ENCODE measurements at places on chromosomes 16 and 17.

DNA sequence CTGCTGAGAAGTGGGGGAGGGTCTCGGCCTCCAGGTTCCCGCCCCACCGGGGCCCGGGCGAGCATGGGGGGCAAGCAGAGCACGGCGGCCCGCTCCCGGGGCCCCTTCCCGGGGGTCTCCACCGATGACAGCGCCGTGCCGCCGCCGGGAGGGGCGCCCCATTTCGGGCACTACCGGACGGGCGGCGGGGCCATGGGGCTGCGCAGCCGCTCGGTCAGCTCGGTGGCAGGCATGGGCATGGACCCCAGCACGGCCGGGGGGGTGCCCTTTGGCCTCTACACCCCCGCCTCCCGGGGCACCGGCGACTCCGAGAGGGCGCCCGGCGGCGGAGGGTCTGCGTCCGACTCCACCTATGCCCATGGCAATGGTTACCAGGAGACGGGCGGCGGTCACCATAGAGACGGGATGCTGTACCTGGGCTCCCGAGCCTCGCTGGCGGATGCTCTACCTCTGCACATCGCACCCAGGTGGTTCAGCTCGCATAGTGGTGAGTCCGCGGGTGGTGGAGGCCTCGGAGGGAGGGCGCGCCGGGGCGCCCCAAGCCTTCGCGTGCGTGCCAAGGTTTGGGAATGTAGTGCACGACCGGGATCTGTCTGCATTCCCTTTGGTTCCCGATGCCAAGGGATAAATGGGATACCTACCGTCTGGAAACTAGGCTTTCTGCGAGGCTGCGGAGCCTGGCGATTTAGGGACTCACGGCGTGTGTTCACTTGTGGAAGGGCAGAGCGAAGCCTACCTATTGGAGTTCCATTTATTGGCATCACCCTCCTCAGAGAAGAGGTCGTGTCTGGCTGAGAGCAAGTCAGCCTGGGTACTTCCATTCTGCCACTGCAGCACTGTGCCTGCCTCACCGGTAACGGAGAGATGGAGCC, 1.0 kb downstream of the ZNRF1 start:
- DNase-seq = peak; percentile 54

GRCh38 chr16:76713191-76713590, 436.0 kb downstream of the CNTNAP4 start:
- DNase-seq = no peak

DNA sequence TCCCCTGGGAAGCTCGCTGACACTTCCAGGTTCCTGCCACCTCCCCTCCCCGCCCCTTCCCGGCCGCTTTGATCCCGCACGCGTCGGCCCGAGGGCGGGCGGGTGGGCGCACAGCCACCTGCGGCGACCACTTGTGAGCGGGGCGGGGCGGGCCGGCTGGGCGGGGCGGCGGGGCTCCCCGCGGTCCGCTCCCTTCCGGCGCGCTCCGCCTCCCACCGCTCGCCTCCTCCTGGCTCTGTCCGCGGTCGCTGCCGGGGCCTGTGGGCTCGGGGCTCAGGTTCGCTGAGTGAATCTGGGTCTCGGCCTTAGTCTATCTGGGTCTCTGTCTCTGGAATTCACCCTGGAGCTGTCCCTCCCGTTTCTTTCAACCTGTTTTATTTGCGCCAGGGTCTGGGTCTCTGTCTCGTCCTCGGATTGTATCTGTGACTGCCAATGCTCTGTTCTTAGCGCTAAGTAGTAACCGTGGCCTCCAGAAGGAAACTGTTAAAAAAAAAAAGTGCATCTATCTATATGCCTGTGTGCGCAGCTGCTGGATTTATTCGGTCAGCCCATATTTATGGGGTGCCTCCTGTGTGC, 2.7 kb upstream of the HES7 start:
- DNase-seq = peak; percentile 79

DNA sequence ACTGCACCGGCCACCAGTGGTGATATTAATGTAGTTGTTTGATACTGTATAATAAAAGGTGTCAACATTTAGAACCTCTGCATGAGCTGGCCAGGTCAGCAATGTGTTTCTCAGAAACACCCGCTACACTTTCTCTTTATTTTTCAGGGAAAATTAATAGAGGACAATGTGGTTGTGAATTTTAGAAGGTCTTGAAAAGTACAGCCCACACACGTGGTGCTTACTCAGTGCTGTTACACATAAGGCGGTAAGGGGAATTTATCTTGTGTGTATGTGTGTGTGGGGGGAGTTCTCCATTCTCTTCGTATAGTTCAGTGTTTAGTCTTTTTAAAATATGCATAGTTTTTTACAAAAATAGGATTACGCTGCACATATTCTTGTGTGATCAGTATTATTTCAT, 4.4 kb upstream of the ZFP1 start:
- DNase-seq = no peak

- no peak for DNase-seq
Observed at GRCh38 chr16:89150090-89150835, 21.3 kb upstream of the CDH15 start.

- DNase-seq = no peak
Observed at GRCh38 chr16:85334718-85335583, 222.7 kb upstream of the CIBAR2 start.

GRCh38 chr16:5928476-5929065, 831.0 kb upstream of the EEF2KMT start:
- DNase-seq = no peak

DNA sequence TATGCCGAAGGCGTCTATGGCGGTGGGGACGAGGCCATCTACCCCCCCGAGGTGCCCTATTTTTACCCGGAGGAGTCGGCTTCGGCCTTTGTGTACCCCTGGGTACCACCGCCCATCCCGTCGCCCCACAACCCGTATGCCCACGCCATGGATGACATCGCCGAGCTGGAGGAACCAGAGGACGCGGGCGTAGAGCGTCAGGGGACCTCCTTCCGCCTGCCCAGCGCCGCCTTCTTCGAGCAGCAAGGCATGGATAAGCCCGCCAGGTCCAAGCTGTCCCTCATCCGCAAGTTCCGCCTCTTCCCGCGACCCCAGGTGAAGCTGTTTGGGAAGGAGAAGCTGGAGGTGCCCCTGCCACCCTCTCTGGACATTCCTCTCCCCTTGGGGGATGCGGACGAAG, 11.4 kb downstream of the MYO15A start:
- DNase-seq = no peak

GRCh38 chr17:74569020-74570003, 2.0 kb upstream of the CD300H start:
- DNase-seq = no peak

DNA sequence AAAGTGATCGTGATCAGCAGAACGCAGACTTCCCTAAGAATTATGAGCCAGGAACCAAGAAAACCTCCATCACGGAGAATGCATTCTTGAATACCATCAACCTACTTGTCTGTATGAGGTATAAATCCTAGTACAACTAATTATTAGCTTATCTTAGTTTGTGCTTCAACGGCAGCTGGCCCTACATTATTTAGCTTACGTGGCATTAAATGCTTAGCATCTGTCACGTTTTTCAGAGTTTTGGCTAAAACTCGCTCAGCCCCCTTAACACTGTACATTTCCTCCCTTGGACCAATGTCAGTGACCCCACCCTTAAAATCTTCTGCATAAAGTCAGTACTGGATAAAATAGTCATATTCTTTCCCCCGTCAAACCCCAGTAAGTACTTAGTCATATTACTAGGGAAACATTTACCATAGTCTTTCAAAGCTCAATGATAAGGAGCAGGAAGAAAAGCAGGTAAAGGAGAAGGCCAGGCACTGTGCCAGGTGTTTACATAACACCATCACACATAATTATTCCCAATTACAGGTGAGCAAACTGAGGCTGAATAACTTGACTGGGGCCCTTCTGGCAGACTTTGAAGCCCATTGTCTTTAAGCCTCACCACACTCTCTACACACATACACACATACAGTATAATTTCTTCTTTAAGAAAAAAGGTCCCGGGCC, 16.6 kb upstream of the TXNDC11 start:
- no peak for DNase-seq

DNA sequence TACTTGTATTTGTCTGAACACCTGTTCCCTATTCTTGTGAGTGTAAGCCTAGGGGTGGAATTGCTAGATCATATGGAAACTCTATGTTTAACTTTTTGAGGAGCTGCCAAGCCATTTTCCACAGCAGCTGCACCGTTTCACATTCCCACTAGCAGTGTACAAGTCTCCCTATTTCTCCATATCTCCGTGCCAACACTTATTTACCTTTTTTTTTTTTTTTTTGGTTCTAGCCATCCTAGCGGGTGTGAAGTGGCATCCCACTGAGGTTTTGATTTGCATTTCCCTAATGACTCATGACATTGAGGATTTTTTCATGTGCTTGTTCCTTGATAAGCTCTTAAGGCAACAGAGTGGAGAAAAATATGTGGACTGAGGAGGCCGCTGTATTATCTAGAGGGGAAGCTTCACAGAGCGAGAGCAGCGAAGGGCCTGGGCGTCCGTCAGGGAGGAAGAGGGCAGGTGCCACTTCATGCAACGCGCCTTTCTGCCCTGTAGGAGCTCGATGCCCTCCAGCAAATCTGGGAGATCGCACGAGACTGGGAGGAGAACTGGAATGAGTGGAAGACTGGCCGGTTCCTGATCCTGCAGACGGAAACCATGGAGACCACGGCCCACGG, 50.0 kb downstream of the DNAH2 start:
- DNase-seq = no peak

DNA sequence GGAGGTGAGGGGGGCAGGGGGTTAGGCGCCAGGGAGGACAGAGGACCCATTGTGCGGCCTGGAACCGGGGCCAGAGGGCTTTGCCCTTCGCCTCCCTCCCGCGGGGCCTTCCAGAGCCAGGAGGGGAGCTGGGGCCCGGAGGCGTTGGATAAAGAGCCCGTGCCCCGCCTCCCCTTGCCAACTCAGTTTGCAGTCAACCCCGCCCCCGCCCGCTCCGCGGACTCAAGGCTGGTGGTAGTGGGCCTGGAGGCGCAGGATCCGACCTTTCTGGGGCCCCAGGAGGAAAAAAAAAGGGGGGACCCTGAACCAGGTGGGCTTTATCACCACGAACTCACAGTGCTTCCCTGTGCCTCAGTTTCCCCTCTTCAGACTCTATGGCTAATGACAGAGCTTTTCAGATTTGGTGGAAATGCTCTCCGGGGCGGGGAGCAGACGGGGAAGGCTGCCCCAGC, 2.0 kb upstream of the SPHK1 start:
- DNase-seq = no peak

DNA sequence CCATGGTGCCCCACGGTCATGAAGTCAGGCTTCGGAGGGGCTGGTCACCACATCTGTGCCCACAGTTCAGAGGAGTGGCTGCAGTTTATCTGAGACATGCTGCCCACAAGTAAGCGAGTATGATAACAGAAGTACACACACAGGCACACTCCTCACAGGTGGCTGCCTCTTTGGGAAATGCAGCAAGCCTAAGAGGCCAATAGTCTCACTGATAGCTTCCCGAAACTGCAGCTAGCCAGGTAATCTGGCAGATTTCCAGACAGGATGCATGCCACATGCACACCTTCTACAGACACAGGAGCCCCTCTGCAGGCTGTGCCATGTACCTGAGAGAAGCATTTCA, 12.6 kb upstream of the GFOD2 start:
- DNase-seq = no peak

- DNase-seq = peak; percentile 29
Observed at GRCh38 chr16:54931120-54932014, 702 bp downstream of the IRX5 start.

- DNase-seq = no peak
Observed at GRCh38 chr17:78957128-78957527, 22.6 kb downstream of the LGALS3BP start.

GRCh38 chr17:43846963-43847371, at the start of gene CD300LG:
Gene CD300LG, plus strand, starts transcription at chr17:43847176. Its CDS starts 41 bp downstream, at chr17:43847217.
- no peak for DNase-seq

DNA sequence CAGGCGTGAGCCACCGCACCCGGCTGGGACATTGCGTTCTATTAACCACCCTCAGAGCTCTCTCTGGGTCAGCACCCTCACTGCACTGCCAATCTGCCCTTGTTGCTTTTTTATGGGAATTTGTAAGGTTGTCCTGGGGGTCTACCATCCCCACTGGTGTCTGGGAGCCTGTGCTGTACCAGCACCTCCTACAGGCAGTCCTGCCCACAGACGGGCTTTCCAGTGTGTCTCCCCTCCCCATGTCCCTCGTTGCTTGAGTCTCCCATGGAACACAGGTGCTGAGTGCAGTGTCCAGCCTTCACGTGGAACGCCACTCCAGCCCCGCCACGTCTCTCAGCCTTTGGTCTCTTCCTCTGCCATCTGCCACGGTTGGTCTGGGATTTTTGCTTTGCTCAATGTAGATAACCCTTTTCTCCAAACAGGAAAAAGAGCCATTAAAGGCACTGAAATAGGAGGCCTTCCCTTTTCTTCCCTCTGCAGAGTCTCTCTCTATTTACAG, 68.0 kb upstream of the CBX4 start:
- no peak for DNase-seq

DNA sequence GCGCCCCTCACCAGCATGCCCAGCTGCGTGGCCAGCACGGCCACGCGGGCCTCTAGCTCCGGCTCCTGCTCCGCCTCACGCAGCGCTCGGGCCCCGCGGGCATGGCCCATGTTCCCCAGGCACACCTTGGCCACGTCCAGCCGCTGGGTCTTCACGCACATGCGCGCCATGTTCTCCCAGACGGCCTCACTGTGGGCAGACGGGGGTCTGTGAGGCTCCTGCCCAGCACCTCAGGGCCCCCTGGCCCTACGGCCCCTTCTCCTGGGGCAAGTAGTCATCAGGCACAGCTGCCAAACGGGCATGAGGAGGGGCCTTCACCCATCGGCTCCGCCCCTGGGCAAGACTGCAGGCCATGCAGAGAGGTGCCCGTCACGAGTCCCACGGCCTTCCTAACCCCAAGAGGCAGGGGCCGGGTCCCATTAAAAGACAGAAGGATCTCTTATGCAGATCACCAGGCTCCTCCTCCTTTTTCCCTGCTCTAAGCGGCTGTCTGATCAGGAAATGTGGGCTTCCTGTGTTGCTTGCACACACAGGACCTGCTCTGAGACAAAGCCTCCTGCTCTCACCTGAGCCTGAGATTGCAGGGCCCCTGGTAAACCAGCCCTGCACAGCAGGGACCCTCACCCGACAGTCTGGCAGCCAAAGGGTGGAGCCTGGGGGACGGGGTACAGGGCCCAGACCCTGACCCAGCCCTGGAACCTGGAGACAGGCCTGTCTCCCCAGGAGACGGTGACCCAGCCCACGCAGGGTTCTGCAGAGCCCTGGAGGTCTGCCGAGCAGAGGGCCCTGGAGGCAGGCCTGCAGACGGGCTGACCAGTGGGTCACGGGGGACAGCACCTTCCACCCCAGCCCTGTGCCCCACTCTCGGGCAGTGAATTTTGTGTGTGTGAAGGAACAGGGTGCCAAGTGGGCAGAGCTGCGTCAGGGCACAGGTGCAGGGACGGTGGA, 6.6 kb upstream of the TMEM204 start:
- no peak for DNase-seq

DNA sequence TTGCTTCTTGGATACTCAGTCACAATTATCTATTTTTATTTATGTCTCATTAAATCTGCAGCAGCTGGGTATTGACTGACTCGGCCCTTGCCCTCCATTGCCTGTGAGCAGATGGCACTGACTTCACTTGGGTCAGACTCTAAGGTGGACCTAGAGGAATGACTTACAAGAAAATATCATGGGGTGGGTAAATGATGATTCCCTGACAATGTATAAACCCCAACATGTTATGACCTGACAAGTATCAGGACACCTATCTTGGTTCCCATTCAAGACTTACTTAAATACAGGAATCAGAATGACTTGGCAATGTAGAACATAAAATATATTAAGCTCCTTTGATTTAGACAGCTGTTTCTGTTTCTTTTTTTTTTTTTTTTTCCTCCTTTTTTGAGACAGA, 953.5 kb downstream of the CDH11 start:
- DNase-seq = no peak

Data from GM13977 (cell line).